Stimulated activated CD8-positive, alpha-beta memory T cell treated with anti-CD3 and anti-CD28 coated beads, Interleukin-4, amount 100 ng/mL, for 4 hours (primary cell): ENCODE measurements at places on chromosomes 2 and 18.

DNA sequence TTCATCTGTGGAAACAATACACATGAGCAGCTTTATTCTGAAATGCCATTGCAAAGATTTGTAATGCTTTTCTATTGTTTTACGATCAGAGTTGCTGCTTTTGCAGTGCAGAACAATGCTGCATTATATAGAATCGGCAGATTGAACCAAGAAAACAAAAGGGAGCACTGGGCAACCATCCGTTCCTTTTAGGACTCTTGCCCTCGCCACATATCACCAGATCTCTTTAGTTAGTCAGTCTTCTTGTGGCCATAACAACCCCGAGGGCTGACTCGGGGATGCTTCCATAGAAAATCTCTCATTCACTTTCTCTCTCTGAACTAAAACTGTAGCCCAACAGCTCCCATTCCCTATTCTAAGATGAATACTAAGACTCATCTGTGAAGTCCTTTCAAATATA, 340.4 kb downstream of the NRXN1 start:
- DNase-seq = no peak

DNA sequence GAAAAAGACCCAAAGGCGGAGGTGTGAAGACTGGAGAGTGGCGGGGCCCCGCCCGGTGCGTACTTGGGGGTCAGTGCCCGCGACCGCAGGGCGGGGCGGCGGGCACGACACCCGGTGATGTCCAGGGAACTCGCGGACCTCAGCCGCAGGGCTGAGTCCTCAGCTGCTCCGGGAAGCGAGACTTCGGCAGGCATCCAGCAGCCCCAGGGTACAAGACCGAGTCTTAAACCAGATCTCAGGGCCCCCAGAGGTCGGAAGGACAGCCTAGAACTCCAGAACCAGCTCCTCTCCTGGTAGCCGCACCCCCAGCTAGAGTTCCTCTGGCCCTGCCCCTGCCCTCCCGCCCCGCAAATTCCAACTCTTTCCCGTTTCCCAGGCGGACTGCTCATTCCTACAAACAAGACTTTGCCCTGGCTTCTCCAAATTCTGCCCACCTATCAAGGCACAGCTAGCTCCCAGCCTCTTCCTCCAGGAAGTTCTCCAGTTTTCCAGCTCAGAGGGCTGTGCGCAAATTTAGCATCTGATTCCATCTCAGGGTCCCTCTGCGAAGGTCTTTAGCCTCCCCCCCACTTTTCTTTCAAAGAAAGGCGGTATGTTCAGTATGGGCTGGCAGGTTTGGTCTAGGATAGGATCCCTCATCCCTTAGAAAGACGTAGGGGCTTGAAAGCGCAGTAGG, 26.0 kb upstream of the NOTO start:
- DNase-seq = no peak

DNA sequence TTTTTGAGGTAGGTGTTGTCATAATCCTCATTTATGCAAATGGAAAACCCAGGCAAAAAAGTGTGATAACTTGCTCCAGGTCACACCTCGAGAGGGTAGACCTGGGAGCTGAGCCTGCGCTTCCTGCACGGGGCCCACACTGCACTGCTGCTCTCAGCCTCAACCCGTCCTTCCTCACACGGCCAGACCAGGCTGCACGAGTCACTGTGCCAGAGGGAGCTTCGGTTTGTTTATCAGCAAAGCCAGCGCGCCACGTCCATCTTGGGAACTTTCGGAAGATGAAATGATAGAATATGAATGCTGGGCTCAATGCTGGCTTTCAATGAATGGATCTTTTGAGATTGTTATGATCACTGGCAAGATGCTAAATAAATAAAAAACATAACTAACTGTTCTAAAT, 14.4 kb downstream of the COPS9 start:
- no peak for DNase-seq

GRCh38 chr18:9683418-9684396, 24.4 kb upstream of the RAB31 start:
- no peak for DNase-seq

- no peak for DNase-seq
These were observed 16.7 kb upstream of the STAT1 start for GRCh38 chr2:191030521-191031154.

DNA sequence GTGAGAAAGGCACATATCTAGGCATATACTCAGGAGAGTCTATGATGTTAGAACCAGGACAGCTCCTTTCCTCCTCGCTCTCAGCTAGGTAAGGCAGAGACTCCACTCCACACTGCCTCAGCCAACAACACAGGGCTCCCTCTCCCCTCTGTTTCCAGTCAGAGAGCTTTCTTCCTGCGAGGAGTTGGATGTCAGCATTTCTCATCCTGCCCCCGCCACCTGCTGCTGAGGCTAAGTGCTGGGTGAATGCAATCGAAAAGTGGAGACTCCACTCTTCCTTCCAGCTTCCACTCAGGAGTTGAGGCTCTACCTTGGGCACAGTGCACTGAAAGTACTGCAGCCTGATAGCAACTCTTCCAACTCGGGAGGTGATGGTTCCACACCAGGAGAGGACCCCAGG, 177.2 kb upstream of the RAB6C start:
- no peak for DNase-seq

- DNase-seq = no peak
These were observed 39.9 kb downstream of the ZNF516 start for GRCh38 chr18:76455003-76455676.

DNA sequence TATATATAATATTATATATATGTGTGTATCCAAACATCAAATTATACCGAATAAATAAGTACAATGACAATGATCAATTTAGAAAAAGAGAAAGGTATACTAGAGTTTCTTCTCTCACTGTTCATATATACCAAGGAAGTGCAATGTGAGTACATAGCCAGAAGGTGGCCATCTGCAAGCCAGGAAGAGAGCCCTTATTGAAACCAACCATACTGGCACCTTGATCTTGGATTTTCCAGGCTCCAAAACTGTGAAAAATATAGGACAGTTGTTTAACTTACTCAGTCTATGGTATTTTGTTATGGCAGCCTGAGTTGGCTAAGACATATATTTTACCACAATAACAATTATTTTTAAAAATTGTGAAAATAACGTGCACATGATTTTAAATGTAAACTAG, 1490.2 kb upstream of the SLC39A10 start:
- no peak for DNase-seq

DNA sequence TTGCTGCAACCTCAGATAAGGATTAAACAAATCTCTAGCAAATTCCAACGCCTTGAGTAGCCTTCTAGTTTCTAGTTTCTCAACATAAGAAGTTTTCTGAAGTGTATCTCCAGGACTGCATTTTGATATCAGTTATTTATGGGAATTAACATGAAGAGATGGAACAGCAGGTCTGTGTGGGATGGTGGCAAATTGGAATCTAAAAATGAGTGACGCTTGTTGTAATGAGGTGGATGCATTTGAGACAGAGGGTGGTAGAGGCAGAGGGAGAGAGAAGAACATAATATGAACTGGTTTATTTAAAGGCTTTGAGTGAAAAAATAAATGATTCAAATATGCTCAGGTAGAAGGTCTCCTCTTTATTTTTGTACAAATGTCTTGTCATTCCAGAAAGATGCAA, 446.8 kb upstream of the GCFC2 start:
- no peak for DNase-seq

DNA sequence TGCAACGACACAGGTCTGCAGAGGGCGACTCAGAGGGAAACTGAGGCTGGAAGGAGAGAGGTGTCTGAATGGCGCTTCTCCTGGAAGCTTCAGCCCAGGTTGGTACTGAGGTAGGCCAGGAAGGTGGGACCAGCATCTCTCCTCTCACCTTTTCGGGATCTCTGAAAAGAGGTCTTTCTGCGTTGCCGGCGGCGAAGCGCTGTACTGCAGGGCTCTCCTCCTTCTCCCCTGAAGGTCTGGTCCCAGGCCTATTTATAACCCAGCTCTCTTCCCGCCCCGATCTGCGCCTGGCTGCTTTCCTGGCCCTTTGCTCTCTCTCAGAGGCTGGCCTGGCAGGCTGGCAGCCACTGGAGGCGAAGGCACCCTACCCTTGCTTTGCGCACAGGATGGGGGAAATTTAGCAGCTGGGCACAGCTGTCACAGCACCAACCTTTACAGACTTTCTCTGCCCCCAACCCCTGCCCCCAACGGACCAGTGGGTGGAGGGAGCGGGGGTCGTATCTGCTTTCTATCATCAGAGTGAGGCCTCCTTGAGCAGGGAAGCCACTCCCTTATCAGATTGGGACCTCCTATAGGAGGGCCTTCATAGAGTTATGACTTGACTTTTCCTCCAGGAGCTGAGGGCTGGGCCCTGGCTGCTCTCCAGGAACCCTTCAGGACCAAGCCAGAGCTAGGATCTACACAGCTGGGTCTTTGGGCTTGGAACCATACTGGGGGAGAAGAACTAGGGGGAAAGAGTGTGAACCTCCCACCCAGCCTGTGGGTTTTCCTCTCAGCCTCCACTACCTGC, 1.1 kb downstream of the DYSF start:
- DNase-seq = no peak

GRCh38 chr18:77101410-77102258, 30.9 kb downstream of the MBP start:
- DNase-seq = no peak

DNA sequence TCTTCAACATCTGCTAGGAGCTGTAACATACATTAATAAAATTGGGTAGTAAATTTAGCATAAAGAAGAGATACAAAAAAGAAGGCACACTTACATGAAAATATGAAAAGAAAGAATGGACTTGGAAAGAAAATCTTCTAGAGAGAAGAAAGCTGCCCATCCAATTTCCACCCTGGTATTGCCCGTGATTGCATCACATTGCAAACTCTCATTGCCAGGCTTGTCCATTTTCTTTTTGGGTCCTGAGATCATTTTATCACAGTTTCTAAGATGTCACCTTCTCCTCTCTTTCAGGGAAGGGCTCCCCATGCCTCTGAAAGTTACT, 321.5 kb downstream of the RND3 start:
- DNase-seq = no peak

DNA sequence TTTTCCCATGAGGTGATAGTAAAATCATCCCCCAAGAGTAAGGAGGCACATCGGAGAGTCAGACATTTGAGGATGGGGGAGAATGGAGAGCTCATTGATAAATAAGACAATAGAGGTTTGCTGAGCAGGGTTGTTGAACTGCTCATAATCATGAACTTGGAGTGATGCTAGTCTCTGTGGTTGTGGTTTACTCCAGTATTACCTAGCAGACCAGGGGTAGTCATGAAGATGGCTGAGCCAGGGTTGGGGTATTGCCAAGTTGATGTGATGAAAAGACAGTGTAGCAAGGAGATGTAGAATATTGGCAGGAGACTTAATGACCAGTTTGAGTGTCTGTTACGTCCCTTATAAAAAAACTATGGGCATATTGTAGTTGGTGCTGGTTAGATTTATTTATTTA, 25.4 kb downstream of the CYBRD1 start:
- DNase-seq = no peak

DNA sequence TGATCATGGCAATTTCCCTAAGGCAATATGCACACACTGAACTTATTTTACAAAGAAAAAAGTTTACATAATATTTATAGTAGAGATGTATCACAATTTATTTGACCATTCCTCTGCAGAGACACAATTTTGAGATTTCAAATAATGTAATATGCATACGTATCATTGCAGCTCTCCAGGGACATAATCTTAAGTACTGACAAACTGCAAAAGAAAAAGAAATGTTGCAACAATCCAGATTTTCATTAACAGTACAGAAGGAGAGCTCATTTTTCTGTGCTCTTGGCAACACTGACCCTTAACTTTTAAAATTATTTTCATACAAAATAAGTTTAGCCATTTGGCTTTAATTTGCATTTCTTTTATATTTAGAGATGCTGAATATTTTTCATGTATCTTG, 710.2 kb upstream of the SLC39A10 start:
- no peak for DNase-seq

DNA sequence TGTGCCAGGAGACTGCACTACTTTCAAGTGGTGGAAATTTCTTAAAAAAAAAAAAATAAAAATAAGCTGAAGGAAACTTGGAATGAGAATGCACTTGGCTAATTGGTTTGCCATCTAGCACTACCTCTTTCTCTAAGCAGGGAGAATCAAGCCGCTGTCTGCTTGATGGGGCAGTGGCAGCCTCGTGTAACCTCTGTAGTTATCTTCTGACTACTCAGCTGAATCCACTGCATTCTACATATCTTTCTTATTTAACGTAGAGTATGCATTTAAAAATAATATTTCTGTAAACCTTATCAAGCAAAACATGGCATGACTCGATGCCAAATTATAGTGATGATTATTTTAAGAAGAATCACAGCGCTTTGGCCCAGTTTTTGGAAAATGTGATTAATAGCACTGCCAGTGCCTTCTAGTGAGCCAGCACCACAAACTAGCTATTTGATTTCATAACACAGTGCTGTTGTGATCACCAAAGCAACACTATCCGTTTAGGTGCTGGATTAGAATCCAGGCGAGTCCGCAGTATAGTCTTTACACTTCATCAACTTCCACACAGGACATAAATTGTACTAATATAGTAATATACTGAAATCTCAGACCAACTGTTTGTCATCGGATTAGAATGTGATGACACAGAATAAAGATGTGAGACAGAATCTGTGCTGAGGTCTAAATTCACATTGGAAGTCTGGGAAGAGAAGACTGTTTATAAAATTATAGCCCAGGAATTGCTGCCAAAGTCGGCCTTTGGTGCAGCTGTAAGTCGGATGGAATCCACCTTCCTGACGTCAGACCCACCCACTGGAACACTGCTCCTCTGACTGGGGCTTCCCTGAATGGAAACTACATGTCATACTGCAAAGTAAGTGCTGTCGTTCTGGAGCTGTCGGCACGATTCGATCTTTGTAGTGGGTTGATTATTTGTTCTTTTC, 136.5 kb upstream of the ETAA1 start:
- no peak for DNase-seq

DNA sequence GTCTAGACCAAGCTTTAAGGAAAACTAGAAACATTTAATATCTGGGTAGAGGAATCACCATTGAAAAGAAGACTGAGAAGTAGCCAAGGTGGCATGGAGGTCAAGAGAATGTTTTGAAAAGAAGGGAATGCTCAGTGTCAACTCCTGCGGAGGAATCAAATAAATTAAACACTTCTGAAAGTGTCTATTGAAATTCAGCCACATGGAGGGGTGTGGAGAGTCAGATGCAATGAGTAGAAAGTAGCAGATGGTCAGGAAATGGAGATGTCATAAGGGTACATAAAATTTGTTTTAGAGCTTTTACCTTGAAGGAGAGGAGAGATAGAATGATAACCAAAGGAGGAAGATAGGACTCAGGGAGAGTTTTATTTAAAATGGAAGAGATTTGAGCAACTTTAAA, 35.1 kb downstream of the NLRC4 start:
- no peak for DNase-seq

DNA sequence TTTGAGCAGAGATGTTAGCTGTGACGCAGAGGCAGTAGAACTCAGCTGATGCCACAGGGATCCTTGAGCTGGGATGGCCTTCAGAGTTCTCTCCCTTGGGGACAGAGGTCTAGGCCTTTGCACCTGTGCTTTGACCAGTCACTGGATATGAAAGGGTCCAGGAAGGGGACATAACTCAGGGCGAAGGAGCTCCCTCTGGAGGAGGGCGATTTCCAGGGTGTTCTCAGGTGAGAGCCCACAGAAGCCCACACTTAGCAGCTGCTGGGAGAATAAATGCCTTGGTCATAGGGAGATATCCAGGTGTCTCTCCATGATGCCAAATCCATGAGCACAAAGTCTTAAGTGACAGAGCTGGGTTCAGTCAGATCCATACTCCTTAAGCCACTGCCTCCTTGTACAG, 369.2 kb downstream of the NYAP2 start:
- DNase-seq = no peak
